ENCODE measurements at places on chromosomes 1 and 21.

DNA sequence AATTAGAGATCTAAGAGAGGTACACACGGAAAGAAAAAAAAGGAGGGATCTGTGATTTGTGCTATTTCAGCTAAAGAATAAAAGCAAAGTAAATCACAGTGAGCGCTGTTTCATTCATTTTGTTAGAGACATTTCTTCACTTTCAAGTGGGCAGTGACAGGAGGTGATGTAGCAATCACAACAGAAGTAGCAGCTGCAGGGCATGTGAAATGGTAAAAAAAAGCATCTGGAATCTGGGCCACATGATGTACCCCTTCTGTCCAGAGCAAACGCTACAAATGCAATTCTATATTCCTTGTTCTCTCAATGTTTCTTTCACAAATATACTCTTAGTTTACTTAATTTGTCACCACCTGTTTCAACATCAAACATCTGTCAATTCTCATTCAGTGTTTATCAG lies 786.5 kb downstream of the LRRIQ3 start:
- no peak for DNase-seq

DNA sequence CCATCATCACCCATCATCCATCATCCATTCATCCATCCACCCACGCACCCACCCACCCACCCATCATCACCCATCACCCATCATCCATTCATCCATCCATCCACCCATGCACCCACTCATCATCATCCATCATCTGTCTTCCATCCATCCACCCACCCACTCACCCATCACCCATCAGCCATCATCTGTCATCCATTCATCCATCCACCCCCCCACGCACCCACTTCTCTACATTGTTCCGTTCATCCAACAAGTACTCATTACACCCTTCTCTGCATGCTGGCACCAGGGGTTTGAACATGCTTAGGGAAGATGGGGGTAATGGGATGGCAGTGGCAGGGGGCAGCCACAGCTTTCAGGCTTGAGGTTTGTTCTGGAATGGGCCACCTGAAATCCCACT lies 82.1 kb downstream of the ADARB1 start:
- DNase-seq, result no peak

GRCh38 chr1:205658943-205659581 lies 21.2 kb downstream of the SLC45A3 start:
- peak; percentile 58 for DNase-seq

DNA sequence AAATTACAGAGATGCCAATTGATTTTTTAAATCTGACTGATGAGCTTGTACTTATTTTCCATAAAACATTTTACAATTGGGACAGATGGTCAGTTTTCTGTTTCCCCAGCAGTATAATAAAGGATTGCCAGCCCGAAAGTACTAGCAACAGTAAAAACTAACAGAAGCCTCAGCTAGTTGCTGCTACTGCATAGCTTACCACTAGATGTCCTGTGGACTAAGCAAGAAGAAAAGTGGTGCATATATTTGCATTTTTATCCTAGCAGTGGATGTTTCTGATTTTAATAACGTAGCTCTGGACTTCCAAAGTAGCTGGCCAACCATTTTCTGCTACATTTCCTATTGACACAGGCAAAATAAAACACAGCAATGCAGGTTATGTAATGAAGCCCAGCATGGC lies 241.5 kb downstream of the BARHL2 start:
- DNase-seq, result no peak

DNA sequence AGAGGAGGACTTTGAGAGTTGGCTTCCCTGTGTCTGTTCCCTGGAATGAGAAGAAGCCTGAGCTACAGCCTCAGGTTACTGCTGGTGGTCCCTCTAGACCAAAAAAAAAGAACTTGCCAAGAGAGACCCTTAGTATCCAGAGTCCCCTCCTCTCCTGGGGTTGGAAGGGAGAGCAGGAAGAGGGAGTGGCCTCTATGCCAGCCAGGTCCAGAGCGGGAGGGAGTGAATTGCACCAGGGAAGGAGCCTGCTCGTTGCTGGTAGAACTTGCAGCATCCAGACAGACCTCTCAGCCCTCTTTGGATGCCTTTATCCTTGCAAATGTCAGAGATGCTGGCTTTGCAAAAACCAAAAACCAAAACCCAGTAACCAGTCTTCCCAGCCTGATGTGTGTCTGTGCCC lies 491.3 kb upstream of the VAMP3 start:
- DNase-seq, result no peak

DNA sequence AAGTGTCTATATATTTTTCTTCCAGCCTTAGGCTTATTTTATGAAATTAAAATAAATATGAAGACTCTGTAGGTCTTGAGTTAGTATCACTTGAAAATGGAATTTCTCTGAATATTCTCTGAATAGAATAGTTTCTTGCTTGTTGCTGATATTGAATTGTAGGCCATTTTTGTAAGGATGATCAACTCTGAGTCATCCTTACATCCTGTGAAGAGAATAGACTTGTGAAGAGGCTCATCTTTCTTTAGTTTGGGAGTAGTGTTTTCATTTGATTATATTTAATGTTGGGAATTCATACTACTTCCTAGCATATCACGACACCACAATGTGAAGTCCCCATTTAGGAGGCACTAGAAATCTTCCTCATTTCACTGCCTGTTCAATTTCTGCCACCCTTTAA lies 27.5 kb upstream of the CD1D start:
- DNase-seq, result no peak

DNA sequence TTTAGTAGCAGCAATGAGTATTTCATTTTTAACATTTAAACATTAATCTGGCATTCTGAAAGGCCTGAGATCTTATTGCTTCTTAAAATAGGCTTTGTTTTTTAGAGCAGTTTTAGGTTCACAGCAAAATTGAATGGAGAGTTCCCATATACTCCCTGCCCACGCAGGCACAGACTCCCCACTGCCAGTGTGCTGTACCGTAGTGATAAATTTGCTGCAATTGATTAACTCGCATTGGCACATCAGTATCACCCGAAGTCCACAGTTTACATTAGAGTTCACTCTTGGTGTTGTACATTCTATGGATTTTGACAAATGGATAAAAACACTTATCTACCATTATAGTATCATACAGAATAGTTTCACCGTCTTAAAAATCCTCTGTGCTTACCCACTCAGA lies 71.8 kb upstream of the ERRFI1 start:
- DNase-seq, result no peak
